ENCODE measurements at places on chromosomes 4 and X.

GRCh38 chr4:8641931-8642650 lies 49.5 kb downstream of the CPZ start:
- no peak for DNase-seq

DNA sequence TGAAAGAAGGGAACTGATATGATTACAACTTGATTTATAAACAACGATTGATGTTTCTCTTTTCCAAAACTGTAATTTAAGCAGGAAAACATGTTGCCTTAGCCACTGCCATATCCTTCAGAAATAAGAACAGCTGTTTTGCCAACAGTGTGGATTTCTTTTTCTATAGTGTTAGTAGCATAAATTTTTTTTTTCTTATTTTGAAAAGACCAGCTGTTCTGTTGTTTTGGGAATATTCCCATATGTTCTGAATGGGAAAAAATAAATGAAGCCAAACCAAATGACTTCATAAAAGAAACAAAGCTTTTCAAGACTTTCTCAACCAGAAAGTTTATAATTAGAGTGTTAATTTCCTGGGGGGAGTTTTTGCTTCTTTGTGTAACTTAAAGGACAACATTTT lies 83.9 kb upstream of the ARHGAP24 start:
- no peak for DNase-seq

DNA sequence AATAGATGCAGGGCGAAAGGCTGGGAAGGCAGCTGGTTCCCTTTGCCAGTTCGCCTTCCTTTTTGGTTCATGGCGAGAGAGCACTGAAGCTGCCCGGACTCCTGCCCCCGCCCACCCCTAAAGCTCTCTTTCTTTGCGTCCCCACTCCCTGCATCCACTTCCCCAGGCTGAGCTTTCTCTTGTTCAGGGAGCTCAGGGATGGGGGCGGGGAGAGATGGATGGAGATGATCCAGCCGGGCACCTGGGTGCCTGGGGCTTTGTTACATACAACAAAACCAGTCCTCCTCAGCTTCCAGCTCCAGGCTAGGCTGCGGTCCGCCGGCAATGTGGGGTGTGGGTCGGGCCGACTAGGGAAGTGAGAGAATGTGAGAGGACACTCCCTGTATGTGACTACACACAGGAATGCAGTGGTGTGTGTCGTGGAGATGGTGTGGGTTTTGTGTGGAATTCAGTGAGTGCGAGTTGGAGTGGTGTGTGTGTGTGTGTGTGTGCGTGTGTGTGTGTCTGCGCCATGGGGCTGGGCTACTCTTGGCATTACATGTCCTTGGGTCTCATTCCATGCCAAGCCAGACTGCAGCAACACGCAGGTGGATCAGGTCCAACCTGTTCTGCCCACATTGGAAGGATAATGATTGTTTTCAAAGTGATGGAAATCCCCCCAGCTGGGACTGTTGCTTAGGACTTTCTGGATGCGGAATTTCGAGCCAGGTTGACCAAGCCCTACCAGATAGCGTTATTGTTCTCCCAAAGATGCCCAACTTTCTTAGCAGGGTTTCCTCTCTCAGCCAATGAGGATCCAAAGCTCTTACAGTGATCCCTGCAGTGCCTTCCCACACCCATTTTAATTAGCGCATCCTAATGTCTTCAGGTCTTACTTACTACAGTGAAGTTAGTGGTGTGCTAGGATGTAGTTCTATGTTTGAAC lies 149.4 kb upstream of the CHRDL1 start:
- no peak for DNase-seq

DNA sequence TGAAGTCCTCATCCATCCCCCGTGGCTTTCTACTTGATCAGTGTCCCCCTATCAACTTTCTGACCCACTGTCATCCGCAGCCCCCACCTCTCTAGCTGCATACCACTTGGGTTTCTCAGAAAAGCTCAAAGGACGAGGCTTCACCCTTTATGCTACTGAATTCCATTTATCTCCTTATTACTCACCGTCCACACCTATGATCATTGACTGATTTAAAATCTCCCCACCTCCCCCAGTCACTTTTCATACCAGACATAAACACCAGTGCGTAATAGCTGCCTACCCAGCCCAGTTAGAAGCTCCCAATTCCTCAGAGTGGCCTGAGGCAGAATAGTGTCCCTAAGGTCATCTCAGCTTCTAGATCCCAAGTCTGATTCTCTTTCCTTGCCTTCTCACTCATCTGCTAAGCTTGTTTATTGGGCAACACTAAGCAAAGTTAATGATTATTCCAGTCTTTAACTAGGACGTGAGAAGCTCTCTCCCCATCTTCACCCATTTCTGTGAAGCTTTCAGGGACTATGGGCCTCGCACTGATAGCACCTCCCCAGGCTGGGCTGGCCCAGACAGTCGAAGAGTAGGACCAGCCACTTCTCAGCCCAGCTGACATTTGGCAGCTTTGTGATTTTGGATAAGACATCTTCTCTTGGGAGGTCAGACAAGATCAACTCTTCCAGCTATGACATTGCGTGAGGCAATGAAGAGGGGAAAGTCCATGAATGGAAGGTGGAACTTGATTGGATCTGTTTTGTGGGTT lies 7.2 kb upstream of the DDX60L start:
- no peak for DNase-seq

DNA sequence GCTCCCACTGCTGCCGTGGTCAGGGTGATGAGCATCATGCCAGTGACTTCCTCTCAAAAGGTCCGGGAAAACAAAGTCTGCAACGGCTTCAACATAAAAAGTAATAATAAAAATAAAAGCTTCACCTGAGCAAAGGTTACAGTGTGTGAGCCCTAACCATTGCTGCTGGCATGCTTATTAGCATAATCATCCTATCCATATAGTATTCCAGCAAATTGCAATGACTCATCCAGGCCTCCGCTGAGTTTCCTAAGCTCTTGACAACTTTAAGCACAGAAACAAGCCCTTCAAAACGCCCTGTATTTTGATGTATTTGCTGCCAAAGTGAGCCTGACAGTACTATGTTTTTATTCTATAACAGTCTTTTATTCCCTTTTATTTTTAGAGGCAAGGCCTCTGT lies 100.5 kb downstream of the AASDH start:
- DNase-seq, result no peak

GRCh38 chr4:153553155-153553818 lies 87.1 kb downstream of the TMEM131L start:
- DNase-seq, result no peak

GRCh38 chr4:13207226-13207625 lies 276.9 kb downstream of the RAB28 start:
- no peak for DNase-seq

- DNase-seq, result no peak
These were observed 11.7 kb upstream of the STATH start for GRCh38 chr4:69984030-69984443.

- DNase-seq, result no peak
These were observed 16.4 kb upstream of the GUCY1B1 start for GRCh38 chr4:155742310-155743015.

DNA sequence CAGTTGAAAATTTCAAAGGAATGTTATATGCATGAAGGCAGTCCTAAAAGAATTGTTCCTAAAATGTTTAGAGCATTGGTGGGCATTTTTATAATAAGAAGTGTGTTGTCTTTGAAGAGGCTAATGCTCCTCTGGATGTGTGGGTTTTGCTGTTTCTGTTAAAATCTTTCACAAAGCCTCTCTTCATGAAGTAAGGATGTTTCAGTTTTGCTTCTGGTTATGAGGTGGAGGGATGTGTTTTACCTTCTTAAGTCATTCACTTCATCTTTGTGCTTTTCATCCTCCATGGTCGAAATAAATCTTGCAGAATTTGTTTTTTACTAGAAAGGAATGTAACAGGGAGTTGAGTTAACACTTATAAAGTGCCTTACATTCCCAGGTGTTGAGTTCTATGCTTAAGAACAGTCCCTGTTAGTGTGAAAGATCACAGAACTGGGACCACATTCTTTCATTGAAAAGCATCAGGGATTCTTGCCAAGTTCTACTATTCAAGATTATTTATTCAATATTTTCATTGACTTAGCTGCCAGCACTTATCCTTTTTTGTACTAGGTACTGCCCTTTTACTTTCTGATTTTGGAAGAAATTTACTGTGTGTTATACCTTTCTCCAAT lies 21.1 kb downstream of the FHIP1A start:
- DNase-seq, result no peak

DNA sequence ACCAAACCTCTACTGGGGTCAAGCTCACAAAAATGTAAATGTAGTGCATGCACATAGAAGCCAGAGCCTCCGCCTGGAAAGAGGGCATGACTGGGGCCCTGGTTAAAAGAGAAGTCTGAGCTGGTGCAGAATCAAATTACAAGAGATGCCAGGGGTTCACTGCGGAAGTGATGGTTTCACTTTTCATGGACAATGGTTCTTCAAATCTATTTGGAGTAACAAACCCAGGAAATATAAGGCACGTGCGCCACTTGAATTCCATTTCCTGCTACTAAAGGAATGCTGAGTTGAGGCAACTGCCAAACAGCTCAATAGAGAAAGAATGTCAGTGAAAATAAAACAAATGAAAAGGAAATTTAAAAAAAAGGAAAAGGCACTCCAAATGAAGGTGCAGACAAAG lies 79.8 kb downstream of the FUNDC1 start:
- no peak for DNase-seq

DNA sequence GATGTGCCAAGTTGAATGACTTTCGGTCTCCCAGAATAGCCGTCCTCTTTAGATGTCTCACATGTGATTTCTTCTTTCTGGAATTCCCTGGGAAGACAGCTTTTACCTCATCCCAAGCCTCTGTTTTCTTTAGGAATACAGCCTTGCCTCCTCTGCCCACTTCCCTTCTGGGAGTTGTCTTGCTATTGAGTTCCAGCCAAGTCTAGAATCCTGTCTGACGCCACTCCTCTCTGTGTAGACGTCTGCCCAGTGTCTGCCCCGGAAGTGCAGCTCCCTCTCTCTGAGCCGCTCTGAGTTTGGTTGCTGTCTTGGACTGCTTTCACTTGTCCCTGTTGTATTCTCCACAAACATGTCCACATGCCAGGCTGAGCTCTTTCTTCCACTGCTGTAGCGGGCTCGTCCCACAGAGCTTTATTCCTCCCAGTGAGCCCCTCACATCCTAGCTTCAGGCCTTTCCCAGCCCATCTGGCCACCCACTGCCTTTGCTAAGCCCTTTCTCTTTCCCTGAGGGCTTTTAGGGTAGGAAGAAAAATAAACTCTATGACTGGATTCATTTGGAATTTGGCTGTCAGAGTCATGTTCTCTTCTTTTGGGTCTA lies 9.0 kb upstream of the IGFBP7 start:
- no peak for DNase-seq

GRCh38 chrX:120334151-120334550 lies 22.9 kb upstream of the TMEM255A start:
- DNase-seq, result no peak

GRCh38 chr4:93061826-93062225 lies 758.1 kb downstream of the GRID2 start:
- no peak for DNase-seq

GRCh38 chr4:13092702-13093101 lies 391.4 kb downstream of the RAB28 start:
- DNase-seq, result no peak

DNA sequence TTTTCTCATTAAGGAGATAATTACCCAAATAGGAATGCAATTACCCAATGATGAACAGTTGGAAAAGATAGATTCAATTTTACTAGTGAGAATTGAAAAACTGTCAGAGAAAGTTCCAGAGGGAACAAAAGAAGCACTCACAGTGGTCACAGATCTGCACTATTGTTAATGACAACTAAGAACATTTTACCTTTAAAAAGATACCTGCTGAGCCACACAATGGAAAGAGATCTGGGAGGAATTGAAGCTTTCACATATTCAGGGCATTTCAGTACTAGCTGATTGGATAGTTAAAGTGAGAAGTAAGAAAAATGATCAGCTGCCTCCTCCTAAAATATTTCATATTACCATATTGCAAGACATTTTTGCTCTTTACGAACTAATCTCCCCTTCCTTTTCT lies 1822.2 kb downstream of the STIM2 start:
- no peak for DNase-seq

DNA sequence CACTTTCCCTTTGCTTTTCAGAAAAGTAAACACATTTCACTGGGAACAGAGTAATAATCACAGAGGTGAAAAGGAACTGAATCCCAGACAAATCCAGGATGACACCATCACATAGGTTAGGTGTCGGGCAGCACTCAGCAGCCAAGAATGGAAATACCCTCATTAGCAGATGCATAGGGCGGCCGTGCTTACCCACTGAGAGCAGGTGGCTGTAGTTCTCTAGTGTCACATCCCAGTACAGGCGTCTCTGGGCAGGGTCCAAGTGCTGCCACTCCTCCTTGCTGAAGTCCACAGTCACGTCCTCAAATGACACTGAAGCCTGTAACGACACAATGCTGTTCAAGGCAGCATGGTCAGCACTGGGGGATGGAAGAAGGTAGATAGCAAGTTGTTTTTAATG lies 26.9 kb downstream of the ZNF41 start:
- DNase-seq, result no peak

- DNase-seq, result no peak
These were observed 14.7 kb downstream of the C4orf54 start for GRCh38 chr4:99642725-99643489.

- no peak for DNase-seq
These were observed 18.0 kb downstream of the RPS3A start for GRCh38 chr4:151117371-151117962.

GRCh38 chrX:44088510-44089144 lies 115.4 kb upstream of the NDP start:
- DNase-seq, result no peak

GRCh38 chr4:109675181-109675580 lies 28.1 kb downstream of the CASP6 start:
- no peak for DNase-seq

GRCh38 chrX:109089359-109089758 lies 353.0 kb upstream of the IRS4 start:
- DNase-seq, result no peak

DNA sequence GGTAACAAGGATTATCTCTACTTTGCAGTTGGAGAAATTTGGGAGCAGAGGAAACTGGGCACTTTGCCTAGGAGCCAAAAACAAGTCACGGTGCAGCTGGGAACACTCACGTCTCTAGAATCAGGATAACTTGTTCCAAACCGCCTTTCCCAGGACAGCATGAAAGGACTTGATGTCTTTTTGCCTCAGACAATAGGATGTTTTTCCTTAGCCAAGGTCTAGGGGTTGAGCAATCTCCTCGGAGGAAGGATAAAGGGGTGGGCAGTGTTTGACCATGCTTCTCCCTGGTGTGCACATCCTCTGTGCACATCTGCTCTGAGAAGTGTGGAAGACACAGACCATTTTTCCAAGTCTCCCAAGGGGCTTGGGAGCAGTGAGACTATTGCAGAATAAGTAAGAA lies 1.7 kb upstream of the SPARCL1 start:
- DNase-seq, result no peak

DNA sequence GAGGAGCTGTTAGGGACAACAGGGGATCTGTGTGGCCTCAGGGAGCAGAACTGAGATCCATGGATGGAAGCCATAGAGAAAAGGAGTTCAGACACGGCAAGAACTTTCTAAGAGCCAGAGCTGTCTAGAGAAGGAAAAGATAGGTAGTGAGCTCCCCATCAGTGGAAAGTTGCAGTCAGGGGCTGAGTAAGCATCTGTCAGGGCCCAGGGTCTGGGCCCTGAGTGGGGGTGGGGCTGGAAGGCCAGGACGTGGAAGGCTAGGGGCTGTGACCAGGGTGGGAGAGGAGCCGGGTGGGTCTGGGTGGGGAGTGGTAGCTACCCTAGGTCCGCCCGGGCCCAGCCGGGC lies 324 bp upstream of the MSN start:
- DNase-seq, result no peak

Data from activated CD8-positive, alpha-beta memory T cell treated with anti-CD3 and anti-CD28 coated beads for 1 hour (primary cell).